Naive thymus-derived CD4-positive, alpha-beta T cell (primary cell): ENCODE measurements at places on chromosomes 2 and 18. TPM values are rescaled to one million over a fixed set of nuclear protein-coding genes. Genes with fewer than 3 reads are reported as not detected.

C2orf72 gene
- not detected for polyA plus RNA-seq

DNA sequence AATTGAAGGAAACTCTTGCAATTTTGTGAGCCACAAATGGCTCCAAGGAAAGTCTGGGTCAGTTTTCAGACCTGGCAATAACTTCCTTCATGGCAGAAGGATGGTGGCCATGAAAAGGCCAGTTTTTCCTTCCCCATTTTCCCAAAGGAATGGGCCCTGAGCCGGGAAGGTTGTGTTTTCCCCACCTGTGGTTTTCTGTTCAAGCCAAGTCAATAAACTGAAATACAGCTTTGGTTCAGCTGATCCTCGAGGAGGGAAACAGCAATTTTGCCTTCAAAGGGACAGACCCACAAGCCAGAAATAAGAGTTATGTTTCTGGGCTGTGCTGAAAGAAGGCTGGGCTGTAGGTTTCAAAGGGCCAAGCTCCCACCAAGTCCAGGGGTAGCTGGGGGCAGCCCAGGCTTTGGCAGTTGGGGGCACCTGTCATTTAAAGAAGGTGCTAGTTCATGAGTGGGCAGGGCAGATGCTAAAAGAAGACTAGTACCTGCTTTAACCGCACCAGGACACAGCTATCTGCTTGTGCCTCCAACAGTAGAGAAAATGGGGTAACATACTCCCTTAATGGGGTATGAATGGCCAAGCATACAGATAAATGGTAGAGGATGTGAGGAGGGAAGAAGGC lies 97.0 kb downstream of the TTC32 start:
- DNase-seq = no peak
- no peaks in the 10 kb centered on the region for H3K4me1 ChIP-seq
- no peaks in the 10 kb centered on the region for H3K27me3 ChIP-seq
- no peak overlapping the region for H3K4me3 ChIP-seq
- no peak overlapping the region for H3K27ac ChIP-seq
- no peaks in the 10 kb centered on the region for H3K36me3 ChIP-seq

GRCh38 chr2:66834859-66835258 lies 399.9 kb downstream of the MEIS1 start:
- H3K27ac ChIP-seq = no peak overlapping the region
- H3K36me3 ChIP-seq = no peaks in the 10 kb centered on the region
- H3K4me1 ChIP-seq = no peaks in the 10 kb centered on the region
- H3K4me3 ChIP-seq = no peak overlapping the region

DNA sequence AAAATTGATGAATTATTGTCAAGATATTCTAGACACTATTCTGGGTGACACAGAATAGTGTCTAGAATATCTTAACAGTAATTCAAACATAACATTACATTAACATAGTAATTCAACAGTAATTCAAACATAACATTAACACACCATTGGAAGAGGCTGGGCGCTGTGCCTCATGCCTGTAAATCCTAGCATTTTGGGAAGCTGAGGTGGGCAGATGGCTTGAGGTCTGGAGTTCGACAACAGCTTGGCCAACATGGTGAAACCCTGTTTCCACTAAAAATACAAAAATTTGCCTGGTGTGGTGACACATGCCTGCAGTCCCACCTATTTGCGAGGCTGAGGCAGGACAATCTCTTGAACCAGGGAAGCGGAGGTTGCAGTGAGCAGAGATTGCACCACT lies 195.8 kb downstream of the ZRANB3 start:
- no peak overlapping the region for H3K27ac ChIP-seq
- H3K27me3 ChIP-seq = no peaks in the 10 kb centered on the region
- no peak overlapping the region for H3K4me3 ChIP-seq
- no peaks in the 10 kb centered on the region for H3K36me3 ChIP-seq
- no peak for DNase-seq
- H3K4me1 ChIP-seq = no peaks in the 10 kb centered on the region

DNA sequence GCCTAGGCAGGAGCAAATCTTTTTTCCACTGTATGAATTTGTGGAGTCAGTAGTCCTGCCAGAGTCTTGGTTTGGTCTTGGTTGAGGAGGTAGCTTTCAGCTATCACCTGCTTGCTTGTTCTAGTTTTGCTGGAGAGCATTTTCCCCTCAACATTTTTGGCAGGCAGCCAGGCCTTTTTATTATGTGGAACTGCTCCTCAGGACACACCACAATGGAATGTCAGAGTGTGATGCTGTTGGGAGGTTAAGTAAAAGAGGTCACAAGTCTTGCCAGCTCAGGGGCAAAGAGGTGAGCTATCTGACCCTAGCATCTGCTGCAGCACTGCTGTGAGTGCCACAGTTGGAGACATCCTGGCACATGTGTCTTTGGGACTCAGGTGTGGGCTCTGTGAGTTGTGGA lies 258.0 kb downstream of the CNTNAP5 start:
- no peak for DNase-seq
- no peaks in the 10 kb centered on the region for H3K4me1 ChIP-seq
- no peak overlapping the region for H3K4me3 ChIP-seq
- no peaks in the 10 kb centered on the region for H3K36me3 ChIP-seq

GRCh38 chr2:98800330-98801064 lies 69.6 kb upstream of the MGAT4A start:
- H3K27me3 ChIP-seq = no peaks in the 10 kb centered on the region
- H3K27ac ChIP-seq = no peak overlapping the region
- H3K4me1 ChIP-seq = no peaks in the 10 kb centered on the region
- H3K4me3 ChIP-seq = no peak overlapping the region
- DNase-seq = no peak

GRCh38 chr2:1854729-1855547 lies 110.6 kb upstream of the PXDN start:
- H3K4me1 ChIP-seq = no peaks in the 10 kb centered on the region
- no peak overlapping the region for H3K4me3 ChIP-seq
- no peak overlapping the region for H3K27ac ChIP-seq
- H3K36me3 ChIP-seq = no peaks in the 10 kb centered on the region
- DNase-seq = no peak

GRCh38 chr18:24176727-24177416 lies 38.0 kb downstream of the CABYR start:
- DNase-seq = no peak
- H3K4me1 ChIP-seq = no peaks in the 10 kb centered on the region
- no peaks in the 10 kb centered on the region for H3K36me3 ChIP-seq
- no peak overlapping the region for H3K27ac ChIP-seq
- H3K4me3 ChIP-seq = no peak overlapping the region
- no peaks in the 10 kb centered on the region for H3K27me3 ChIP-seq

GRCh38 chr2:230170532-230170931 lies 49.3 kb downstream of the SP110 start:
- H3K27me3 ChIP-seq = no peaks in the 10 kb centered on the region
- peak overlapping the region; percentile 40 for H3K27ac ChIP-seq
- H3K4me1 ChIP-seq = no peaks in the 10 kb centered on the region

GRCh38 chr18:809985-810642 lies 1.9 kb downstream of the YES1 start:
- H3K27me3 ChIP-seq = no peaks in the 10 kb centered on the region
- H3K36me3 ChIP-seq = no peaks in the 10 kb centered on the region
- H3K4me3 ChIP-seq = peak overlapping the region; percentile 60
- no peak for DNase-seq

GRCh38 chr2:17538844-17539554 lies 1.5 kb upstream of the VSNL1 start:
- no peaks in the 10 kb centered on the region for H3K36me3 ChIP-seq
- H3K4me3 ChIP-seq = no peak overlapping the region
- H3K27me3 ChIP-seq = no peaks in the 10 kb centered on the region
- no peak for DNase-seq
- H3K27ac ChIP-seq = no peak overlapping the region
- no peaks in the 10 kb centered on the region for H3K4me1 ChIP-seq

DNA sequence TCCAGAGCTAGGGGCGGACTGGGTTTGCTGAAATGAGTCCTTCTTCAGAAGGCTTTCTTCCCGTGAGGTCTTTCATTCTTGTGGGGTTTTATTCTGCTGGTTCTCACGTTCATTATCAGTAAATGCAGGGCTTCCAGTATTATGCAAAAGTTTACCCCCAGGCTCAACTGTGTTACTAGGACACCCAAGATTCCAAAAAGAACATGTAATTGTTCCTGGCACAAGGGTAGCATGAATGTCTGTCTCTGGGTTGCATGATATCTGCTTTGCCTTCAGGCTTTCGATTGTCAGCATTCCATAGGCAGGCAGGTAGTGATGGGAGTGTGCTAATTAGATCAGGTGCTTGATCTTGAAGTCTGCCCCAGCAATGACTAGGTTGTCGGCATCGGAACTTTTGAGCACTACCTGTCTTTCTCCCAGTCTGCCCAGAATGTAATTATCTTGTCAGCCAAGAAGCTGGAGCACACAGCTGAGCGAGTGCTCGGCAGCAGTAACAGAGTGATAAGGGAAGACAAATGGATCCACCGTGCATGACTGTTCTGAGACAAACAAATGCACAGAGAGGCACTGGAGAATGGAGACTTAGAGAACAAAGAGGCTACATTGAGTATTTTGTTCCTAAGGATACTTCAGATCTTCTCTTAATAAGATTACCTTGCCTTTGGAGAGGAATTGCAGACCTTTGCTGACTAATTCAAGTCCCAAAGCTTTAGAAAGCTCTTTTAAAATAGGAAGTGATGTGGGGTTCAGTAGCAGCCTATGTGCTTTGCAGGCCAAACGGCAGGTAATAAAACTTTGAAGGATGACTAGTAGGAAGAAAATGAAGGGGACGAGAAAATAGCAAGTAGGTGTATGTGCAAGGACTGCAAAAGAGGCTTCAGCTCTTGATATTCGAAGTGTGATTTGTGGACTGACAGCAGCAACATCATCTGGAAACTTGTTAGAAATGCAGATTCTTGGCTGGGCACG lies 41.9 kb downstream of the ITGB6 start:
- no peak overlapping the region for H3K4me3 ChIP-seq
- no peaks in the 10 kb centered on the region for H3K36me3 ChIP-seq
- H3K27ac ChIP-seq = no peak overlapping the region
- no peaks in the 10 kb centered on the region for H3K27me3 ChIP-seq
- H3K4me1 ChIP-seq = no peaks in the 10 kb centered on the region

GRCh38 chr2:173657996-173658717 lies 303.5 kb downstream of the CDCA7 start:
- H3K4me3 ChIP-seq = no peak overlapping the region
- H3K27me3 ChIP-seq = no peaks in the 10 kb centered on the region
- no peak for DNase-seq

DNA sequence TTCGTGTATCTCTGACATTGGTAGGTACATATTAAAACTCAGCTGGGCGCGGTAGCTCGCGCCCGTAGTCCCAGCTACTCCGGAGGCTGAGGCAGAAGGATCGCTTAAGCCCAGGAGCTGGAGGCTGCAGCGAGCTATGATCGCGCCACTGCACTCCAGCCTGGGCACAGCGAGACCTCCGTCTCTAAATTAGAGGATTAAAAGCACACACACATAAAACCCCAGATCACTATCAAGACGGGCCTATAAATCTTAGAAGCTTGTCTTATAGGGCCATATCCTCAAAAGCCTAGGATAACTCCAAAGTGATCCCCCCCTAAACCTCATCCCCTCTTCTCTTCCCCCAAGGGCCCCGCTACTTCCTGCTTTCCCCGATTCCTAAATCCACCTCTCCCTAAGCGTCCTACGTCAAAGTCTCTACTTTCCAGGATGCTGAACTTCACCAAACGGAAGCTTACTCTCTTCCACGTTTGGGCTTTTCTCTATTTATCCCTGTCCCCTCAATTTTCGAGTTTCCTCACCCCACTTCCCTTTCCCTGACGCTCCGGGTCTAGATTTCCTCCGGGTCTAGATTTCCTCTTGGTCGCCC lies 707 bp downstream of the KRCC1 start:
- peaks cover 13% of the 10 kb centered on the region for H3K4me1 ChIP-seq
- peak; percentile 13 for DNase-seq
- H3K4me3 ChIP-seq = peak overlapping the region; percentile 75
- no peaks in the 10 kb centered on the region for H3K36me3 ChIP-seq
- H3K27me3 ChIP-seq = no peaks in the 10 kb centered on the region

ANKRD30B gene
- not detected for polyA plus RNA-seq

- H3K36me3 ChIP-seq = no peaks in the 10 kb centered on the region
- no peak for DNase-seq
- no peak overlapping the region for H3K27ac ChIP-seq
- no peak overlapping the region for H3K4me3 ChIP-seq
Observed at GRCh38 chr2:230691005-230691647, 21.5 kb upstream of the CAB39 start.

- no peak overlapping the region for H3K27ac ChIP-seq
- H3K27me3 ChIP-seq = no peaks in the 10 kb centered on the region
- DNase-seq = no peak
- no peak overlapping the region for H3K4me3 ChIP-seq
Observed at GRCh38 chr2:46885376-46885775, 30.2 kb downstream of the MCFD2 start.

INPP5D gene
- 122 TPM for polyA plus RNA-seq

DNA sequence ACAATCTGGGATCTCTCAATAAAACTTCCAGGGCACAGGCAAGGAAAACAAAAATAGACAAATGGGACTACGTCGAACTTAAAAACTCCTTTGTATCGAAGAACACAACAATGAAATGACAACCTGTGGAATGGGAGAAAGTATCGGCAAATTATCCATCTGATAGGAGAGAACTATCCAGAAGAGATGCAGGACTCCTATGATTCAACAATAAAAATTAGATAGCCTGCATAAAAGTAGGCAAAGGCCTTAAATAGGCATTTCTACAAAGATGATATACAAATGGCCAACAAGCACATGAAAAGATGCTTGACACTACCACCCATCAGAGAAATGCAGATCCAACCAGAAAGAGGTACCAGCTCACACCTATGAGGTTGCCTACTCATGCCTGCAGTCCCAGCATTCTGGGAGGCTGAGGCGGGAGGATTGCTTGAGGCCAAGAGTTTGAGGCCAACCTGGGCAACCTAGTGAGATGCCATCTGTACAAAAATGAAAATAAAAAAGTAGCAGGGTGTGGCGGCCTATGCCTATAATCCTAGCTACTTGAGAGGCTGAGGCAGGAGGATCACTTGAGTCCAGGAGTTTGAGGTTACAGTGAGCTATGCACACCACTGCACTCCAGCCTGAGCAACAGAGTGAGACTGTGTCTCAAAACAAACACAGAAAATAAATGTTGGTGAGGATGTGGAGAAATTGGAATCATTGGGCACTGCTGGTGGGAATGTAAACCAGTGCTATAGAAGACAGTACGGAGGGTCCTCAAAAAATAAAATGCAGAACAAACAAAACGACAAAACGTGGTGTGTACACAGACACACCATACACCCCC lies 21.6 kb downstream of the TWIST2 start:
- no peak for DNase-seq
- H3K27ac ChIP-seq = no peak overlapping the region
- no peaks in the 10 kb centered on the region for H3K27me3 ChIP-seq
- H3K4me3 ChIP-seq = no peak overlapping the region

ANTXR1 gene
- polyA plus RNA-seq = 0.18 TPM

DNA sequence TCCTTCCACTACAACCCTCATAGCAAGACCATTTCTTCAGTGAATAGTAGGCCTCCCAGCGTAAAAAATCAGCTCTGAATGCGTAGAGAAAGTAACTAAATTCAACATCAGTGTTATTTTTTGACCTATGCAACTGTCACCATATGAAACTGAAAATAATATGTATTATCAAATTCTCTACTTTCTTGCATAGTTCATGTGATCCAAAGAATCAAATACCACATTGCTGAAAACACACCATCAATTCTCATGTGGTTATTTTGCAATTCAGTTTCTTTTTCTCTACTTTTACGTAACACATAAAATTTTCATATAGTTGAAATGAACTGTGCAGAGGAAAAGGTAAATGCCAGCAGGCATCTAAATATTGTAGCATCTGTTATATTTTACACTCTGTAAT lies 208.5 kb upstream of the SPOPL start:
- H3K27me3 ChIP-seq = no peaks in the 10 kb centered on the region
- H3K36me3 ChIP-seq = no peaks in the 10 kb centered on the region

- no peaks in the 10 kb centered on the region for H3K27me3 ChIP-seq
- H3K4me1 ChIP-seq = no peaks in the 10 kb centered on the region
- DNase-seq = no peak
- no peak overlapping the region for H3K4me3 ChIP-seq
Observed at GRCh38 chr18:7681298-7681697, 114.2 kb downstream of the PTPRM start.
